ENCODE measurements at places on chromosomes 11 and 22. TPM values are rescaled to one million over a fixed set of nuclear protein-coding genes. Genes with fewer than 3 reads are reported as not detected.

The APOBEC3C gene
- 2.2 TPM for polyA plus RNA-seq

The TTLL12 gene
- 21.4 TPM for polyA plus RNA-seq

The PRR33 gene
- not detected for polyA plus RNA-seq

The SMC1B gene
- not detected for polyA plus RNA-seq

The SLC7A4 gene
- polyA plus RNA-seq = 0.11 TPM

The FBLN1 gene
- 9.3 TPM for polyA plus RNA-seq

The DEAF1 gene
- polyA plus RNA-seq = 10.5 TPM

The CCDC157 gene
- 0.53 TPM for polyA plus RNA-seq

The HEPN1 gene
- polyA plus RNA-seq = 0.22 TPM

The OR51E2 gene
- not detected for polyA plus RNA-seq

The TRPC6 gene
- 0.03 TPM for polyA plus RNA-seq

The LDHAL6A gene
- polyA plus RNA-seq = 0.28 TPM

DNA sequence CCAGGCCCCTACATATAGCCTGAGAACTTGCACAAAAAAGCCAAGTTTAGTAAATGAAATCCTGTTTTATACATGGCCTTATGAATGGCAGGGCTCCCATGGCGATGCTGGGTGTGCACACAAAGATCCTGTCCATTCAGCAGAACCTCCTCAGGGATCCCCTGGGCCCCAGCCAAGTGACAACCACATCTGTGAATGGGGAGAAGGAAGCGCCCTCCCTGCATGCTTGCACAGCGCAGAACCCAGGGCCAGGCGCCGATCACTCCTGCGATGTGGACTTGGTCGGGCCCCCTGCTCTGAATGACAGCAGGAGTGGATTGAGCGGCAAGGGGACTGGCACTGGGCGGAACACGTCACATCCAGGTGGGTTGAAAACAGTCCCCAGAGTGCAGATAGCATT lies 4.5 kb upstream of the CDC42EP2 start:
- no peak for DNase-seq

GRCh38 chr11:5366856-5367255 lies 15.5 kb downstream of the OR51B6 start:
- DNase-seq = no peak

DNA sequence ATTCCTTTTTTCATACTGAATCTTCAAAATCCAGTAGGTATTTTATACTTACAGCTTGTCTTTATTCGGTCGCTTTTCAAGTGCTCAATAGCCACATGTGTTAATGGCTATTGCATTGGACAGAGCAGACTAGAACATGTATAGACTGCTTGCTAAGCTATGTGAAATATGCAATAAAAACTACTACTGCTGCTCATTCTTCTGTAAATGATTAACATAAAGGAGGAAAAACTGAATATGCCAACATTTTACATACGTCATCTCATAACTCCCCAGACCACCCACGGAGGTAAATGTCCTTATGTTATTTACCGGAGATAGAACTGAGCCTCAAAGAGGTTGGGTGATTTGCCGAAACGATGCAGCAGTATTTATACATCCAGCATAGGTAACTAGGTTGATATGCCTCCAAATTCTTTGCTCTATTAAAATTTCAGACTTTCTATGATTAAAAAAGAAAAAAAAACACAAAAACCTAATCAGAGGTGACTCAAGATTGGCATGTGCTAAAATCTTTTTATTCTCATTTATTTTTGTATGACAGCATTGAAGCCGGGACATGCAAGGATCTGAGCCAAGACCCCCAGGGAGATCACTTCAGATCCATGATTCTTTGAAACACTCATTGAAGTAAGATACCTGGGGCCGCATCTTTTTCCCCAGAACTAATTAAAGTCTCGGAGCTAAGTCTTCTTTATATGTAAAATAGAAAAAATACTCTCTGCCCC lies 78.5 kb upstream of the OR5AK2 start:
- DNase-seq = no peak

- no peak for DNase-seq
Measured at GRCh38 chr11:78220218-78221157, 31.8 kb downstream of the USP35 start.

- DNase-seq = no peak
Measured at GRCh38 chr11:14107050-14107430, 144.5 kb downstream of the SPON1 start.

DNA sequence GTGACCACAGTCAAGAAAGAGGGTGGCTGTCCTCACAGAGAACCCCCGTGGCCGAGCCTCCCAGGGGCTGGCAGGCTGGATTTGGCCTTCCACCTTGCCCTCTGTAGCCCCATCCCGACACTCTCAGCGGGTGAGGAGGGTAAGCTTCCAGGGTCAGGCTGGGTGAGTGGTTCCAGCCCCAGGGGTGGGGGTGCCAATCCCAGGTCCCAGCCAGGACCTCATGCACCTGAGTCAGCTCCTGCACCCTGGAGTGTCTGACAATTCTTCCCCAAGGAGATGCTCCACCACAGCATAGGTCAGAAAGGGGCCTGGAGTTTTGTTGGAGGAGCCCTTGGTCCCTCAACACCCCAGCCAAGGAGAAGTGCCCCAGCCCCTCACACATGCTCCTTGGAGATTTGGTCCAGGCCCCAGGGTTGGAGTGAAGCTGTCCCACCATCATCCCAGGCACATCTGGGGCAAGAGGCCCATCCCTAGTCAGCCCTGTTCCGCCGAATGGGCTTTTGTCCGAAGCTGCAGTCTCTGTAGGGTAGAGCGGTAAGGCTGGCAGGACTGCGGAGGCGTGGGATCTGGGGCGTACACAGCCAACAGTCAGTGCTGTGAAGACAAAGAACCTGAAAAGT lies 8.4 kb downstream of the LINC01488 start:
- DNase-seq = no peak

DNA sequence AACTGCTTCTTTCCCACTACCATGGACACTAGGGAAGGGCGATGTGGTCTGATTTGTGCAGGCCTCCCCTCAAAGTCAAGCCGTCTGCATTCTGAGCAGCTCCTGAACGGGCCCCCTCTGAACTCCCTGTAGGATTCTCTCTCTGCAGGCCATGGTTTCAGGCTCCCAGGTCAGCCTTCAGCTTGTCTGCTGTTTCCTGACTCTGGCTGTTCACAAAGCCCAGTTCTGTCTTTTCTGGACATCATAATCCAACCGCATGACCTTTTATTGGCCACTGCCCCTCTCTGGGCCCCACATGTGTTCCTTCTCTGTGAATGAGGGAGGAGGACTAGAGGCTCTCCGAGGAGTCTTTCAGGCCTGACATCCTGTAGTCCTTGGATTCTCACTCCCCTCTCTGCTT lies 161.0 kb downstream of the FEZ1 start:
- DNase-seq = no peak

DNA sequence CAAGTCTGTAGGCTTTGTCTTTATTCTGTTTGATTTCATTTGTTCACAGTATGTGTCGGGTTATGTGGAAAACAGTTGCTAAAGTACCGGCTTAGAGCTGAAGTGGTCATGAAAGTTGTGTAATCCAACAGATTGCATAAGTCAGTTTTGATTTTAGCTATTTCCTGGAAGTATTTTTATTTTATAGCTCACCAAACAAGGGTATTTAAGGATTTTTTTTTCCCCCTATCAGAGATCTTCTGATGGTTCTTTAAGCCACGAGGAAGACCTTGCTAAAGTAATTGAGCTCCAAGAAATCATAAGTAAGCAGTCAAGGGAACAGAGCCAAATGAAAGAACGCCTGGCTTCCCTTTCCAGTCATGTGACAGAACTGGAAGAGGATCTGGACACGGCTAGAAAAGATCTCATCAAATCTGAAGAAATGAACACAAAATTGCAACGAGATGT lies 55.9 kb downstream of the PPFIA1 start:
- DNase-seq = no peak

DNA sequence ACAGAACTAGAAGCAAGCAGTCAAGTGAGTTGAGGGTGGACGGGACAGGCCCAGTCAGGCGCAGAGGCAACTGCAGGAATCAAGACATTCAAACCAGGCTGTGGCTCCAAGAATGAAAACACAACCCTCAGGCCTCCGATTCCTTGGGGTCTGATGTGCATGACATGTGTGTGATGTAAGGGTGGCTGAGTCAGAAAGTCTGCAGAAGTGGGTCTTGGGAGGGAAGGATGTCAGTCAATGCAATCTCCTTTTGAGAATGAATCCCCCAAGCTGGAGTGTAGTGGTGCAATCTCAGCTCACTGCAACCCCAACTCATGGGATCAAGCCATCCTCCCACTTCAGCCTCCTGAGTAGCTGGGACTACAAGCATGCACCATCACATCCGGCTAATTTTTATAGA lies 15.9 kb upstream of the PDE2A start:
- no peak for DNase-seq

- DNase-seq = no peak
Measured at GRCh38 chr11:428295-428694, 13.5 kb upstream of the SIGIRR start.

DNA sequence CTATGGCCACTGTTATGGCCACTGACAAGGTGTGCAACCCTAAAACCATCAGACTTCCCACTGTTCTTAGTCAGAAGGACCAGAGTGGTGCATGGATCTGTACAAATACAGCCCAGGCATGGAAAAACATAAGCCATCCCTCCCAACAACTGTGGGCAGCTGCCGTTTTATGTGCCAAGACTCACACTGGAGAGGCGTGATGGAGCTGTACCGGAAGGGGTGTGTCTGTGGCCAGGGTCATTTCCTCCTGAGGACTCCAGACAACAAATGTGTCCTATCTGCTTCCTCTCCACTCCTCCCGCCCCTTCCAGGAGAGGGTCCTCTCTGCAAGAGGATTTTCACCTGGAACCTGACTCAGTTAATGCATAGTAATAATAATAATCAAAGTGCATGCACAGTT lies 29.5 kb downstream of the KCNJ1 start:
- DNase-seq = no peak

- no peak for DNase-seq
Measured at GRCh38 chr11:58490827-58491226, 17.1 kb downstream of the OR5B21 start.

- no peak for DNase-seq
Measured at GRCh38 chr22:44505796-44506354, 7.8 kb upstream of the RTL6 start.

- no peak for DNase-seq
Measured at GRCh38 chr11:119637481-119637880, 91.5 kb downstream of the NECTIN1 start.

DNA sequence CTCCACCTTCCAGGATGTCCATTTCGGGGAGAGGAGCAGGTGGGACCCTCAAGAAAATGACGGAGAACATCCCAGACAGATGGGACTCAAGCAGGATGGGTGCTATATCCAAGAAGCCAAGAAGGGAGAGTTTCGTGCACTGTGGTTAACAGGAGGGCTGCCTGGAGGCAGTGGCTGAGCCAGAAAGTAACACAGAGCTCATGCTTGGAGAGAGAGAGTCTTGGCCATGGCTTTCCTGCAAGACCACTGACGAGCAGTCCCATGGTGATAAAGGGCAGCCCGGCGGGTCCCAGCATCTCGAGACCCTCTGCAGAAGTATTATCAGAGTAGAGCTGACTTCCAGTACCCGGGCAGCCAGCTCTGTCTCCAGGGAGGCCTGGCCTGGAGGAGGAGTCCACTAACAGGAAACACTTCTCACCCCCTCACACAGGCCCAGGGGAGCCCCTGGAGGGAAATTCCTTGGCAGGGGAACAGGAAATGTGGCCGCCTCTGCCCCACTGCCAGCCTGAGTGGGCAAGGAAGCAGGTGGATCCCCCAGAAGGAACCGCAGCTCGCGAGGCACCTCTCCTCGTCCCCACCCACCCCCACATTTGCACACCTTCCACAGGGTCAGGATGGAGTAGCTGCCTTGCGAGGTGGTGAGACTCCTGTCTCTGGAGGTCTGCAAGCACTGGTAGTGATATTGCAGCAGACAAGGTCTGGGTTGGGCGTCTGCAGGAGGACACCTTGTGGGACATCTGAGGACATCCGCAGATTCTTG lies 32.2 kb downstream of the CYTH4 start:
- no peak for DNase-seq

- DNase-seq = no peak
Measured at GRCh38 chr22:35844886-35845285, 127.2 kb downstream of the APOL5 start.

DNA sequence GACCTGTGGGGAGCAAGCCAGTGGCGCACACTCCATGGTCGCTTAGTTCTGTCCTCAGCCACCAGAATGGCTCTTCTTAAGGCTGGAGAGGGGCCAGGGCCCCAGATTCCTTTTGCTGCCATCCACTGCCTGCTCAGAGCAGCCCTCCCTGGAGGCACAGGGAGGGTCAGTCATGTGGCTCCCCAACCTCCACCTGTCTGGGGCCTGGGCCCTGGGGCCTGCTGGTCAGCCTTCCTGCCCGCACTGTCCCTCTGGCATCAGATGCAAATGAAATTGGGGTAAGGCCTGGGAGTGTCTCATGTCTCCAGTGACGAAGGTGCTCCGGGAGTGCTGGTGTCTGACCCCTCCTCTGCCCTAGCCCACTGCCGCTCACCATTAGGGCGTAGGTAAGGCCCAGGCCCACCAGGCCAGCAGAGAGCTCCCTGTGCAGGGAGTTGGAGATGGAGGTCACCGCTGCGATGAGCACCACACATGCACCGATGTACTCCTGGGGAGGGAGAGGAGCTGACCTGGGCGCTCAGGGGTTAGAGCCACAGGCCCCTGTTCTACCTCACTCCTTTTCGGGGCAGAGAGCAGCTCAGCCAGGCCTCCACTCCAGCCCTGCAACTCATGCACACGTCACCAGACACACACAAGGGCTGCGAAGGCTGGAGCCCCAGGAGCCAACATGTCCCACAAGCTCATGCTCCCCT lies 9.0 kb upstream of the KCNJ11 start:
- DNase-seq = no peak

DNA sequence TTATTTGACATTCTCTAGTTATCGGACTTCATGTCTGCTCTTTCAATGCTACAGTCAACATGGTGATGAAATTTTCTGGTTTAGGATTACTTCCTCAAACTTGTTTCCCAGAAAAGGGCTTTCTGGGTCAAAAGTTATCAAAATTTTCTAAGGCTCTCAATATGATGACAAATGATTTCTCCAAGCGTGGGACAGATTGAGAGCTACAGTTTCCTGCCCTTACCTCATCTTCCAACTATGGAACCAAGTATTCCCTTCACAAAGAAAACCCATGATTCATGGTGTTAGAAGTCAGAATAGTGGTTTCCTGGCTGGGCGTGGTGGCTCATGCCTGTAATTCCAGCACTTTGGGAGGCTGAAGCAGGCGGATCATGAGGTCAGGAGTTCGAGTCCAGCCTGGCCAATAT lies 17.8 kb downstream of the MYO18B start:
- no peak for DNase-seq

- DNase-seq = no peak
Measured at GRCh38 chr22:37940698-37941376, 12.6 kb downstream of the C22orf23 start.

GRCh38 chr22:43423046-43423445 lies 11.2 kb downstream of the MPPED1 start:
- DNase-seq = no peak

GRCh38 chr11:4645974-4646373 lies 2.2 kb downstream of the OR51E1 start:
- no peak for DNase-seq

DNA sequence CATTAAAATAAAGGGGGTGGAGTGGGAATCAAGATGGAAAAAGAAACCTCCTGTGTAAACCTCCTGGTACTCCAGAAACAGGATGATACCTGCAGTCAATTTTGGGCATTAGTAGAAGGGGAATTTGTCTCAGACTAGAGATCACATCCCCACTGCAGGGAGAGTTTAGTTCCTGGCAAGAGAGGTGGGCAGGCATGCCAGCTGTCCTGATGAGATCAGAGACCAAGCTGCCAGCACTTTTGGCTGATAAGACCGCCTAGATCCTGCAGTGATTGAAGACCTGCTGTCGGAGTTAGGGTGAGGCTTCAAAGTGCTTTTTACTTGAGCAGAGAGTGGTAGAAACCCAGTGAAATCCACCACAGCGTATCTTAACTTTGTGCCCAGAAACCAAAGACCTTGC lies 29.7 kb upstream of the NELL1 start:
- no peak for DNase-seq
